ENCODE measurements at places on chromosomes 2 and 18. TPM values are rescaled to one million over a fixed set of nuclear protein-coding genes. Genes with fewer than 3 reads are reported as not detected.

DNA sequence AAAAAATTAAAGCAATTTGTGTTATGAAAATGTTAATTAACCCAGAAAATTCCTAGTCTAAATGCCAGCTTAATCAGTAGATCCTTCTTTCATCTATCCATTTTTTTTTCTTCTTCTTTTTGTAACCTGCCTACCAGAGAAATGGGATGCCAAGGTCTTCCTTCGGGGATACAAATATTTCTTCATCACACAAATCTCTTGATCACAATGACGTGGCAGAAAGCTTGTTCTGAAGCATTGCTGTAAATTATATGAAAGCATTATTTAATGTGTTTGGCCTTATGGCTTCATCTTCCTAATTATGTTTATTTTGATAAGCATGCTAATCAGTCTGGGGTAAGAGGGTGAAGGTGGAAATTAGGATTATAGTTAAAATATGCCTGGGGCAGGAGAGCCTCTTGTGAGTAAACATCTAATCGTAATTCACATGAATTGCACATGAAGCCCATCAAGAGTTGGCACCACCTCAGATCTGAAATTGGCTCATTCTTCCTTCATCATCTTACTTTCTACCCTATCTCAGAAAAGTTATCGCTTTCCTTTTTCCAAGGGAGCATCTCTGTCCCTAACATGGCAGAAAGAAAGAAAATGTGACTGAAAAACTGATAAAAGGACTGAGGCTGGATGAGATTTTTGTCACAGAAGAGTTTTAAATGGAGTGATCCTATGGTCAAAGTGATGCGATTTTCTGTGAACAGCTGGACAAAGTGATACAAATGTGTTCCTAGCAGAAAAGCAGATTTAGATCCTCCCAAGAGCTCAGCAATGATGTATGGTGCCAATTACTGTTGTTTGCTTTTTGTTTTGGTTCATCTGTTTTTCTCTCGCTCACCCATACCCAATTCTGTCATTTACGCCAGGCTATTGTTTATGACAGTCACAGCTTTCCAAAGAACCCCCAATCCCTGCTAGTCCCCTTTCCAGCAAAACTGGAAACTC lies 76.9 kb upstream of the PMAIP1 start:
- no peak for DNase-seq
- H3K27ac ChIP-seq: no peak overlapping the region
- no peak overlapping the region for H3K4me3 ChIP-seq
- H3K4me1 ChIP-seq: no peaks in the 10 kb centered on the region
- no peaks in the 10 kb centered on the region for H3K36me3 ChIP-seq
- H3K27me3 ChIP-seq: no peaks in the 10 kb centered on the region

Gene NTSR2
- total RNA-seq: not detected

GRCh38 chr2:80128080-80128479 lies 176.5 kb downstream of the LRRTM1 start:
- DNase-seq: no peak
- no peak overlapping the region for H3K4me3 ChIP-seq
- H3K27me3 ChIP-seq: no peaks in the 10 kb centered on the region
- no peak overlapping the region for H3K27ac ChIP-seq
- no peaks in the 10 kb centered on the region for H3K4me1 ChIP-seq
- H3K36me3 ChIP-seq: no peaks in the 10 kb centered on the region

Gene DAPL1
- 1.5 TPM for total RNA-seq

- DNase-seq: no peak
- no peak overlapping the region for H3K4me3 ChIP-seq
- H3K27me3 ChIP-seq: no peaks in the 10 kb centered on the region
Observed at GRCh38 chr18:60113396-60113795, 213.6 kb downstream of the PMAIP1 start.

- peaks cover 51% of the 10 kb centered on the region for H3K4me1 ChIP-seq
- no peak for DNase-seq
- peak overlapping the region; percentile 40 for H3K27ac ChIP-seq
- no peak overlapping the region for H3K4me3 ChIP-seq
Observed at GRCh38 chr2:160308915-160309314, 108.8 kb upstream of the ITGB6 start.

Gene LRRC30
- not detected for total RNA-seq

GRCh38 chr2:73611867-73612266 lies 30.4 kb downstream of the NAT8 start:
- no peak for DNase-seq
- H3K27me3 ChIP-seq: no peaks in the 10 kb centered on the region
- no peak overlapping the region for H3K27ac ChIP-seq

- no peaks in the 10 kb centered on the region for H3K27me3 ChIP-seq
- no peaks in the 10 kb centered on the region for H3K36me3 ChIP-seq
- no peaks in the 10 kb centered on the region for H3K4me1 ChIP-seq
- DNase-seq: no peak
Observed at GRCh38 chr2:240689975-240690374, 1.7 kb upstream of the AQP12A start.

DNA sequence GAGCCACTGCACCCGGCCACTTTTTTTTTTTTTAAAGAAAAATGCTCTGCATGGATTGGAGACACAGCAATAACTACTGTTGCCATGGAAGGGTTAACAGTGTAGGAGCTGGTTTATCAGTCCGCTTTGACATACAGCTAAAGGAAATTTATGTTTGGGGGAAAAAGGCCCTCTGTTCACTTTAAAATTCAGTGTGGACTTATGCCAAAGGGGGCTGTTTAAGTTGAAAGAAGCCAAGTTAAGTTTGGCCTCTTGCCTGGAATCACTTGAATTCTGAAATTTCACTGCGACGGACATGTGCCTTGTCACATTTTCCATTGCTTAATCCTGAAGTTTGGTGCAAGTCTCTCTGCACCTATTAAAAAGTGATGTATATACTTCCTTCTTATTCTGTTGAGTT lies 3.1 kb downstream of the KCNE4 start:
- no peaks in the 10 kb centered on the region for H3K36me3 ChIP-seq
- H3K4me1 ChIP-seq: peaks cover 59% of the 10 kb centered on the region
- peak overlapping the region; percentile 89 for H3K27ac ChIP-seq

DNA sequence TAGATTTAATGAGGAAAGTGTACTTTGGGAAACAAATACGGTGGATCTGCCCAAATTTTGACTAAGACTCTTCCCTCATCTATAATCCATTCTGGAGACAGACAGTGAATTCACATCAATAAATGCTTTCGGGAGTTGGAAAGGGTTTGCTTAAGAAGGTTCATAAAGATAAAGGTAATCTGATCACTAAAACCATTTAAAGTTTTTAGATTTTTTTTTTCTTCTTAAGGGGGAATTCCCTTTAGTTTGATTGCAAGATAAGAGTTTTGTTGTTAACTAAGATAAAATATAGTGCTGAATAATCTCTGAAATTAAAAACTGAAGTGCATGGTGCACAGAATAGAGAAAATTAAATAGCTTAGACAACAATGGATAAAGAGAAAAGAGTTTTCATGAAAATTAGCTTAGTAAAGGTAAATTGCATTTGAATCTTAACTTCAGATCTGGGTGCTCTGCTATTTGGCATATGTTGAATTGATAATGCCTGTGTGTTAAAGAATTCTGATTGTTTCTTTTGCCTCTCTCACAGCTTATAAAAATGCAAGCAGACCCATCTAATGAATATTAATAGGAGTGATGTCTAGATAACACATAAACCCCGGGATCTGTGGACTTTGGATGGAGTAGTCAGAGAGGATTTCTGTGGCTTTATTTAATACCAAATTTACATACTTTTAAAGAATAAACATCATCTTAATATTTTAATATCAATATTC lies 100.8 kb downstream of the MEIS1 start:
- no peak for DNase-seq
- H3K4me3 ChIP-seq: no peak overlapping the region
- H3K27me3 ChIP-seq: no peaks in the 10 kb centered on the region
- peak overlapping the region; percentile 74 for H3K27ac ChIP-seq
- peaks cover 86% of the 10 kb centered on the region for H3K4me1 ChIP-seq
- no peaks in the 10 kb centered on the region for H3K36me3 ChIP-seq
